ENCODE measurements at places on chromosomes 3 and 15.

GRCh38 chr3:148975696-148976095, 15.6 kb upstream of the GYG1 start:
- no peak for DNase-seq

DNA sequence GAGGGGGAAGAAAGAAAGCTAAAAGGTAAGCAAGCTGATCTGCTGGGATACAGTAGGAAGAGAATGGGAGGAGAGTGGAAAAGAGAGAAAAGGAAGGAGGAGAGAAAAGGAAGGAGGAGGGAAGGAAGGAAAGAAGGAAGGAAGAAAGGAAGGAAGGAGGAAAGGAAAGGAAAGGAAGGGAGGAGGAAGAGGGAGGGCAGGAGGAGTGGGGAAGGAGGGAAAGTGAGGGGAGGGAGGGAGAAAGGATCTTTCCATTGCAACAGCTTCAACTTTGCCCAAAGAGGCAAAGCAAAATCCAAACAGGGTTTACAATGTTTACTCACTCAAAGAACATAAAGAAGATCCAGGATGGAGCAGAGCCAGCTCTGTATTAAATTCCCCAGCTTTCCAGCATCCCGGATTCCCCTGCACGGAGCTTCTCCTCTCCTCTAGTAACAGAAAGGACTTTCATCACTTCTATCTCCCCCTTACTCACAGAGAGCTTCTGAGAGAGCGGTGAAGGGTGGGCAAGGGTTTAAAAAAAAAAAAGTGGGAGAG, 494.2 kb upstream of the PROK2 start:
- DNase-seq, result no peak

DNA sequence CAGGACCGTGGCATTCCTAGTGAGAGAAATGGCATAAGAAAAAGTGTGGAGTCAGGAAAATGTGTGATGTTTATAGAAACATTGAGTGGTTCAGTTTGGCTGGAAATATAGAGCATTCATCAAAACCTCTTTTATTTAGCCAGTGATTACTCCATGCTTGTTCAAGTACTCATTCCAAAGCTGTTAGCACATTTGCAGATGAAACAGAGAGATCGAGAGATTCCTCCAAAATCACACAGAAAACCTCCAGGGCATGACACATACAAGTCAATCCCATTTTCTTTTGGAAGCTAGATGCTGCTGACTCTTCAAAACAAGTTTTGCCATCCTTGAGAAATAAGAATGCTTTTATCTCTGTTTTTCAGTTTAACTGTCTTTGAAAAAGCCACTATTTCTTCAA, 11.5 kb upstream of the MB21D2 start:
- no peak for DNase-seq

- peak; percentile 33 for DNase-seq
Observed at GRCh38 chr15:51775967-51776816, 24.8 kb downstream of the TMOD2 start.

GRCh38 chr3:159850481-159850880, 138.2 kb upstream of the IL12A start:
- DNase-seq, result no peak

- no peak for DNase-seq
Observed at GRCh38 chr3:127692501-127693335, 20.0 kb downstream of the ABTB1 start.

DNA sequence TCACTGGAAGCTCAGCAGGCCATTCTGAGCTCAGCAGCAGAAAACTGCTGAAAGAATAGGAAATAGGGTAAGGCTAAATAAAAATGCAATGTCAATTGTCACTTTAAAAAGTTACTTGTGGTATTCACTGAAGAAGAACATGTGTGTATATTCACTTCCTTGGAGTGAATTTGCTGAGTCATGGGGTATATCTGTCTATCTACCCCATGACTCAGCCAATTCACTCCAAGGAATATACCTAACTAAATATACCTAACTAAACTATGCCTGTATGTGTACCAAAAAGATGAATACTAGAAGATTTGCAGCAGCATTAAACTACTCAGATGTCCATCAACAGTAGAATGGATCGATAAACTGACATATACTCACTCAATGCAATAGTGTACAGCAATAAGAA, 69.5 kb upstream of the KCNAB1 start:
- no peak for DNase-seq

GRCh38 chr15:78327466-78327865, 12.7 kb upstream of the CRABP1 start:
- no peak for DNase-seq

GRCh38 chr3:9862391-9863057, 17.5 kb downstream of the CIDEC start:
- peak; percentile 54 for DNase-seq

DNA sequence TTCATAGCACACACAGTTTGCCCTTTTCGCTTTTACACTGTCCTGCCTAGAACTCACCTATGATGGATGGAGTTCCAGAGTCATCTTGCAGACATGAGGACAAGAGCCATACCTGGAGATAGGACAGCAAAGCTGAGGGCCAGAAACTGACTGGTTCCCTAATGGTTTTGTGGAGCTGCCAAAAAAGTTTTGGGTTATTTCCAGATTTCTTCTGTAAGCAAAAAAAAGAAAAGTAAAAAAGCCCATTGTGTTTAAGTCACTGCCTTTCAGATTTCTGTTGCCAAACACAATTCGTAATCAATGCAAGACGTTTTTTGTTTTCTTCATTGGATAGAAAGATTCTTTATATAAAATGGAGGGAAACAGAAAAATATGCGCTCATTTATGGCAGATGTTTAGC, 42.4 kb upstream of the KY start:
- DNase-seq, result no peak

DNA sequence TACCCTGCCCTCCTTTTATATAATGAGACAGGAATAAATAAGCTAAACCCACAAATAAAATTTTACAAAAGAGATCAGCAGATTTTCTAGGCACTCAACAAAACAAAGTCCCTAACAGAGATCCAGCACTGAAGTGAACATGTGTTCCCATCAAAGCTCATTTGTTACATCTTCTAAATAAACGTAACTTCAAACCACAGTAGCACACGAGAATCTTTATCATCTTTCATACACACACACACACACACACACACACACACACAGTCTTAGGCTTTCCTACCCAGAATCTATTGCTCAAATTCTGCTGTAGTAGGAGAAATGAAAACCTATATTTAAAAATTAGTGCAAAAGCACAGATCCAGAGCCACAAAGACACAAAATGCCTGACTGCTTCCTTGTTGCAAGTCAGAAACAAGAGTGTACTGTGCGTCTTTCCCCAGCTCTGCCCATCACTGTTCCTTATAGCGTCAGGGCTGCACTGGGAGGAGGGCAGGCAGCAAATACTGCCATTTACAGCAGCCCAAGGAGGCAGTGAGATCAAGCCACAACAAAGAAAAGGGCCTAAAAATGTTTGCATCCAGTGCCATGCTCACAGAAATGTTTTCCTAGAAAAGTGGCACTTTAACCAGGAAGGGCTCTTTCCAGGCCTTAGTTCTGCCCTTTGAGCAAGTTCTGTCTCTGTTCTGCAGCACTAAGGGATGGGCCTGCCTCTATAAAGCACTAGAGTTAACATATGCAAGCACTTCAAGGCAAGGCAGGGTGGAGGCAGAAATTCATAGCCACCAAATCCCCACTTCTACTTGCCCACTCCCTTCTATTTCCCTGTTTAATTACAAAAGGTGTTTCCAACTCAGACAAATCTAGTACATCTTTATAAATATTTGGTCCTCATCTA, 6.0 kb downstream of the IP6K1 start:
- no peak for DNase-seq

DNA sequence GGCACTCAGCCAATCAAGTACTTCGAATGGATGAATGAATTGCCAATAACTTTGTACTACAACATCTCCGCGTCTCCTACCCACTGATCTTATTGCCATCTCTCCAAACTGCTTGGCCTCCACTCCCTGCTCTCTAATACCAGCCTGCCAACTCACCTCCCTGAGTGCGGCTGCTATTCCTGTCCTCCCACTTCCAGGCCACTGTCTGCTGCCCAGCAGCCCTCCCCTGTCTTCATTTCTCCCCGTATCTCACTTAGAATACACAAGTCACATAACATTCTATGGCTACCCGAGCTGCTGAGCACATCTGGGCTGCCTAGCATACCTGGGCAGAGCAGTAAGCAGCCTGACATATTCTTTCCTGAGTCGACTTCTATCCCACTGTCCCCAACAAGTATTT, 149.9 kb upstream of the LRTM1 start:
- DNase-seq, result no peak

GRCh38 chr3:128187495-128187894, 34.2 kb downstream of the EEFSEC start:
- DNase-seq, result no peak

DNA sequence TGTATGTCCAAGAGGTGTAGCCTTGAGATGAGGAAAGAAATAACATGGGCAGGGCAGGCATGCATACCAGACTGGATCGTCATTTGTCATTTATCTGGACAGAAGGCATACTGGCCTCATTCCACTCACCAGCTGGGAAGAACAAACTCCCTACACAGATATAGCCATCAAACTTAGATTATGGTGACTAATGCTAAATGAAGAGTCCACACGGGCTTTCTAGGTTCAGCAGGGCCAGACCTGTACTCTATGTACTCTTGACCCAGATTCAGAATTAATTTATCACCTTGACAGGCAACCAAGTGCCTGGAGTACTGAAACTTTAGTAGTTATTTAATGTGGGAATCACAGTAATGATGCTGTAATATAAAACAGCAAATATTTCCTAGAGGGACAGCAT, 164.3 kb upstream of the IL12A start:
- no peak for DNase-seq

DNA sequence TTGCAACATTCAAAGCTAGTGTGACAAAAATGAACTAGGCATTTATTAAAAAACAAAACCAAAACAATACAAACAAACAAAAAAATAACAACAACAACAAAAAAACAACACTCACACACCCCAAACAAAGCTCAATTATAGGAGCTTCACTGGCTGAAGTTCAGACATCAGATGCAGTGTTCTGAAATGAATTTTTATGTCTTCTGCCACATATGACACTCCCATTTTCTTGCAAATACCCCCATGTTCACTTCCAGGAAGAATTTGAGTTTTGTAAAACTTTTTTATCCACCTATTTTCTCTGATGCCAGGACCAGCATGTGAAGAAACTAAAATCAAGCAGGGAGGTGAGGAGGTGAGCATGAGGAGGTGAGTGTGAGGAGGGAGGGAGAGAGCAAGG, 113.9 kb downstream of the CADPS start:
- no peak for DNase-seq

DNA sequence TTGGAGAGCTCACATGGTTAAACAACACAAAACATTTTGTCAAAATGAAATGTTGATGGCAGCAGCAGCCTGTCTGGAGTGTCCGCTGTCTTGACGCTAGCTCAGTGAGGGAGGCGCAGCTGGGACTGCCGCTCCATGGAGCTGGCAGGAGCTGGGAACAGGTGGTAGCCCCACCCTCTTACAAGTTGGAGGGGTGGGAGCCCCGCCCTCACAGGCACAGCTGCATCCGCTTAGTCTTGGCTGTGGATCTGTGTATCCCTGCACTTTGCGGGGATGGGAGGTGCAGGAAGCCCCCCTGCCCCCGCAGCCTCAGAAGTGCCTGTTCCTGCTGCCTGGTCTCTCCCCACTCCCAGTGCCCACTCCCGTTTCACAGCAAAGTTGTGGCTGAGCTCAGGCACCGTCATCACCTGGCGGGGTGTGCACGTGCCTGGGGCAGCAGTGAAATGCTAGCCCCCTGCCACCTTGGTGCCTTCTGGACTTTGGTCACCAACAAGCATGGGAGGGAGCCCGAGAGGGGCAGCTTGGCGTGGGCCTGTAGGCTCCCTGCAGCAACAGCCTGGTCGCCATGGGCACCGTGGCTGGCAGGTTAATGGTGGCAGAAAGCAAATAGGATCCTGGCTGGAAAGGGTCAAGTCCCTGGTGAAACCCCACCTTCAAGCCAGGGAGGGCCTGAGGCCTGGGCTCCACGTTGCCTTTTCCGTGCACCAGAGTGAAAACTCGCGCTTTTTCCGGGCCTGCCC, 53.8 kb upstream of the CADM2 start:
- no peak for DNase-seq

GRCh38 chr15:77825546-77825945, 192.8 kb upstream of the LINGO1 start:
- DNase-seq, result no peak

GRCh38 chr3:185874119-185874518, 49.3 kb upstream of the IGF2BP2 start:
- DNase-seq, result no peak

DNA sequence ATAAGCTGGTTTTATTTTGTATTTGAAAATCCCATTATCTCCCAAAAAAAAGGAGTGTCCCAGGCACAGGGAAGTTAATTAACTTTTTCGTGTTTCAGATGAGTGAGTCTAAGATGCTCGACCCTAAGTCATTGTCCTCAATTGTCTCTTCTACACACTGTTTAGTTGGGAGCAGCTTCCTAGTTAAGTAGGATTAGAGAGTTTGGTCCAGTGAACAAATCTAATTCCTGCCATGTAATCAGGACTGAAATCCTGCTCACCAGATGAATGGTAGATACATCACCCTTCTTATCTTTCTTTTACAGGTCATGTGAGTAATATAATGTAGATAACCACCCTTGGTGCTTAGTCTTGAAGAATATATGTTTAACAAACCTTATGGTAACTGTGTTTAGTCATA, 228.9 kb upstream of the MANF start:
- no peak for DNase-seq

GRCh38 chr15:59360896-59361295, 11.8 kb downstream of the MYO1E start:
- DNase-seq, result no peak

- DNase-seq, result no peak
Observed at GRCh38 chr3:88863196-88863595, 244.2 kb upstream of the EPHA3 start.

DNA sequence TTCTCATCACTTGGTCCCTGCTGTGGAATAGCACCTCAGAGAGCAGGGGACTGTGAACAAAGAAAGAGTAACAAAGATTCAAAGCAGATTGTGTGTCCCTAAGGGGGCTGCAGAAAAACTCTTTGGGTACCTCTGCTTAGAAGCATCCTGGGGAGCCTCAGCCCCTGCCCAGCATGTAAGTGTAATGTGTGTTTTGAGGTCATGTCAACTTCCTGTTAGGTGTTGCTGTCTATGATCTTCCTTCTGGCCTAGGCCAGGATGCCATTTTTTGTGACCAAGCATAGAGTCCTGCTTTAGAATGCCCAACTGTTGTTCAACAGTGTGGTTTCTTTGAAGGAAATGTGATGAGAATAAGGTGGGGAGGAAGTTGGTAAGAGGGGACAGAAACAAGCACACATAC, 77.1 kb upstream of the BCL6 start:
- no peak for DNase-seq

- no peak for DNase-seq
Observed at GRCh38 chr3:107414325-107414964, 37.2 kb downstream of the CCDC54 start.
